ENCODE measurements at places on chromosomes 7 and 10.

DNA sequence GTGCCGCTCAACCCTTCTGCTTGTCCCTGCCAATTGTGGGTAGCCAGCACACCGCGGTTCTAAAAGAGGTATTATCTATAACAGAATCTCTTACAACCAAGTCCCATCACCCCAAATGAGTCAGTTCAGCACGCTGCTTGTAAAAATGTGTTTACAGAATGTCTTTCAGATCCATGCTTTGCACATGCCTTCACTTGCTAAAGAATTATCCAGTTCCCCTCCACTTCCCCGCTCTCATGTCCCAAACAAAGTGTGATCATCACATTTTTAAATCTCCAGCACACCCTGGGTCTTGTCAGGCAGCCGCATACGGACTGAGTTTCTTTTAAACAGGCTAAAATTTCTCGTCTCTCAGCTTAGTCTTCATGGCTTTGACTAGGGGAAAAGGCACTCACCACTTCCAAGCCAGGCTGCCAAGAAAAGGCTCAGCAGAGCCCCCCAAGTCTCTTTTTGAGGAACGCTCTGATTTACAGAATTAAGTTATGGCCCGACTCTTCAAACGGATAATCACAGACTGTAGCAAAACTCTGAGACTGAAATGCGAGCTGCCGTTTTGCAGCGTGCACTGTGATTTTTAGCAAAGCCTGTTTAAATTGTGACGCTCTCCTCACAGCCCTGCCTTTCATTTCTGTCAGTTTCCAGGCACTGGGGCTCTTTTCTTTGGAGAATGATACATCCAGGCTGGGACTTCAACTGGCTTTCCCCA is 29.8 kb upstream of the FGFR2 start:
- no peak for DNase-seq

DNA sequence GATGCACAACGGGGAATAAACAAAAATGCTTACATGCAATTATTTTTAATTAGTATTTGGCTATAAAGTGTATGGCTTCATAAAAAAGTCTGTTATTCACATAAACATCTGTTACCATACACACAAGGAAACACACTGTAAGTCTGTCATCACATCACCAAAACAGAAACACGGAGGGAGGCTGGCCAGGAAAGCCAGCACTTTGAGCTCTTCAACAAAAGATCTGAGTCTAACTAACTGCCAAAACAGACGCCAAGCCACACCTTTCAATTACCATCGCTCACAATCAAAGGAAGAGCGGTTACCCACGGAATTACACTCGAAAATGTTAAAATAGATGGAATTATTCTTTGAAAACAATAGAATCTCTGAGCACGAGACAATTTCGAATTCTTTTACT is 49.2 kb upstream of the MGMT start:
- DNase-seq, result no peak

DNA sequence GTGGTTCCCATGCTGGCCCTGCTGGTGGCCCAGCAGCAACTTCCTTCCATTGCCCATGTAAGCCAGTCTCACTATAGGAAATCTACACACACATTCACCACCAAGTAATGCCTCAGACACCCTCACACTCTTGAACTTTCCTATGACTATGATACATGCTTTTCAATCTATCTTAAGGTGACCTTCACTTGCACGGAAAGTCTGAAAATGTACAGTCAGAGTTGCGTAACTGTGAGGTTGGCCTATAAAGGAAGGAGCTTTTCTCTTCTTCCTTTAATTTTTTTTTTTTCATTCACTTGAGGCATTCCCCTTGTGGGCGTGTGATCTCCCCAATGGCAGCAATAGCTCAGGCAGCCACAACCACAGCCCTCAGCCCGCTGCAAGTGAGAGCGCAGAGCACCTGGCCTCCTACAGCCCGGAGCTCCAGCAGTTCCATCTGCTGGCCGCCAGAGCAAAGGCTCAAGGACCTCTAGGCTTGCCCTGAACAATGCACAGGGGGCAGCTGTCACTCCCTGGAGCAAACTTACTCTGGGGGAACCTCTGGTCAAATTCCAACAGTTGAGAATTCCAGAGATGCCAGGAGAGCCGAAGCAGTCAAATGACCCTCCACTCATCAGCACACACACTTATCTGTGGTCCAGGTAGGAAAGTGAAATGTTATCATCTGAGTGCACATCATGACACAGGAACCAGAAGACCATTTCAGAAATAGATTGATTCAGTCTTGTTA is 123.1 kb upstream of the ADO start:
- no peak for DNase-seq

GRCh38 chr7:22563032-22563501 is 63.1 kb upstream of the STEAP1B start:
- DNase-seq, result no peak

GRCh38 chr7:100396421-100396982 is 23.2 kb downstream of the PILRA start:
- no peak for DNase-seq

- DNase-seq, result no peak
Measured at GRCh38 chr10:37101261-37101660, 24.1 kb upstream of the ANKRD30A start.

DNA sequence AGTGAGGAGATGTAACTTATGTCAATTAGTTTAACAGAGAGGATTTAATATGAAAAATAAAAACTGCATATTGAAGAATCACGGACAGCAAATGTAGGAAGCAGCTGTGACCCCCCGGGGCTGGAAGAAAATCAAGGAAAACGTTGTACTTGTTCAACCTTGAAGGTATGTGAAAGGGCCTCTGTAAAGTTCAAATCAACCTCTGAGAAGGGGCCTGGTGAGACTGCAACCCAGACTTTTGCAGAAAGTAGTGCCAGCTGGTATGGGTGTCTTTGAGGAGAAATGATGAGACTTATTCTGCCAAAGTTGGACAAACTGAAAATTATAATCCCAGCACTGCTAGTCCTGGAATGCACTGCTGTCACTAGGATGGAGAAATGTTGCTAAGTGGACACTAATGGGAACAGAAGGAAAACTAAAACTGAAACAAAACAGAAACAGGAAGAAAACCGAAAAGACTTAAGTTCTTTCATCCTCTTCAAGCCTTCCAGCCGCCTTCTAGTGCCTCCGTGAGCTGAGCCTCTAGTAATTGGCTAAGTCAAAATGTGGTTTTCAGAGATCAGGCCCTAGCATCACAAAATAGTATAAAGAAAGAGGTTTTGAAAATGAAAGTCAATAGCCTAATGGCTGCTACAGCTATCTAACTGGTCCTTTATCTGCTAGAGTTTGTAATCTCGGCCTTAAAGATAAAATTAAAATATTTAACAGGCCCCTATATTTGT is 253.7 kb upstream of the SORCS1 start:
- DNase-seq, result no peak

DNA sequence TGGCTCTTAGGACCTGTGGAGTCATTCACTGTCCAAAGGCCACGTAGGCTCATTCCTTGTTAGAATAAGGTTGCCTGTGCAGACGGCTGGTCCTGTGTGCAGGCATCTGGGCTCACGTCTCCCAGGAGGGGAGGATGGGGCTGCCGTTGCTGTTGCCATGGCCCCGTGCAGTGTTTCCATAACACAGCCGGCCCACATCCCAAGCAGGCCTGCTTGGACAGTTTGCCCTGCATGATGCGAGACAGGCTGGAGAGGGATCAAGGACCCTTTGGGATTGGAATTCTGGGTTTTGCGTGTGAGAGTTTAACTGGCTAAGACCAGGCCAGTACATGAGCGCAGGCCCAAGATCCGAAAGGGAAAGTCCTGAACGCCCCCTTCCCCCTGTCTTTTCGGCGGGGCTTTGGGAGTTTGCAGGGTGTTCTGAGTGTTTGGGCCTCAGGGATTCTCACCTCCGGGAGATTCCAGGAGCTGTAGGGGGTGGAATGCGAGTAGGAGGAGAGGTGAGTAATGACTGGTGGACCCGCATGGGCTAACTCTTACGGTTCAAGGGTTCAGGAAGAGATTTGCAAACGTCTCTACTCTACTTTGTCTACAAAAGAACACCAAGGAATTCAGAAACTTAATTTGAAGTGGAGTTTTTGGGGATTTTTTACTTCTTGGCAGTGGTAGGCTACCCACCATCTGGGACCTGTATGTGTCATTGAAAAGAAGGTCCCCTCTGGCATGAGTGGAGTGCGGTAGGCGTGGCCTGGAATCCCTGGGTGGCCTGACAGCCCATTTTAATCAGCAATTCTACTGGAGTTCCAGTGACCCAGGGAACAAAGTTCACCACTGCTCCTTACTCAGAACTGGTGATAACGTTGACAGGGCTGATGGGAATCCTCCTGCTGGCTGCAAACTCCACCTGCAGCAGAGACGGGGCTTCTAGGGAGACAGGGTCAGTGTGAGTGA is 125.4 kb downstream of the ITIH5 start:
- no peak for DNase-seq

GRCh38 chr7:25877802-25878789 is 273.9 kb upstream of the NFE2L3 start:
- no peak for DNase-seq

DNA sequence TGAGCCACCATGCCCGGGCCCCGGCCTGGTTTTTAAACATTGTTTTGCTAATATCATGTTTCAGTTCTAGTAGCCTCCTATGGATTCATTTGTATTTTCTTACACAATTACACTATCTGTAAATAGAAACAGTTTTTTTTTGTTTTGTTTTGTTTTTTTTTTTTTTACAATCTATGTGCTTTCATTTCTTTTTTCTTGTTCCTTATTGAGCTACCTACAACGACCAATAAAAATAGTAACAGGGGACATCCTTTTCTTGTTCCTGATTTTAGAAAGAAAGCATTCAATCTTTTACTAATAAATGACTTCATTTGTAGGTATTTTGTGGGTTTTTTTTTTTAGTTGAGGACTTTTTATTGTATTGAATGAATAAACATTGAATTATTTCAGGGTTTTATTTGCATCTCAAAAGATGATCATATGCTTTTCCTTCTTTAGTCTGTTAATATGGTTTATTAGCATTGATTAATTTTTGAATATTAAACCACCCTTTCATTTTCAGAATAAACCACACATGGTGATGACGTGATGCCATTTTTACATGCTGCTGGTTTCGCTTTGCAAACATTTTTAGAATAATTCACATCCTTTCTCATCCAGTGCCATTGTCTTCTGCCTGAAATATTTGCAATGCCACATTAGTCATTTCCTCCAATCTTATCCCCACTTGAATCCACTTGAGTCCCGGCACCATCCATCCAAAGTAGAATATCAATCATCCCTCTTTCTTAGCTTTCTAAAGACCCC is 18.1 kb upstream of the AKR1E2 start:
- DNase-seq, result no peak

DNA sequence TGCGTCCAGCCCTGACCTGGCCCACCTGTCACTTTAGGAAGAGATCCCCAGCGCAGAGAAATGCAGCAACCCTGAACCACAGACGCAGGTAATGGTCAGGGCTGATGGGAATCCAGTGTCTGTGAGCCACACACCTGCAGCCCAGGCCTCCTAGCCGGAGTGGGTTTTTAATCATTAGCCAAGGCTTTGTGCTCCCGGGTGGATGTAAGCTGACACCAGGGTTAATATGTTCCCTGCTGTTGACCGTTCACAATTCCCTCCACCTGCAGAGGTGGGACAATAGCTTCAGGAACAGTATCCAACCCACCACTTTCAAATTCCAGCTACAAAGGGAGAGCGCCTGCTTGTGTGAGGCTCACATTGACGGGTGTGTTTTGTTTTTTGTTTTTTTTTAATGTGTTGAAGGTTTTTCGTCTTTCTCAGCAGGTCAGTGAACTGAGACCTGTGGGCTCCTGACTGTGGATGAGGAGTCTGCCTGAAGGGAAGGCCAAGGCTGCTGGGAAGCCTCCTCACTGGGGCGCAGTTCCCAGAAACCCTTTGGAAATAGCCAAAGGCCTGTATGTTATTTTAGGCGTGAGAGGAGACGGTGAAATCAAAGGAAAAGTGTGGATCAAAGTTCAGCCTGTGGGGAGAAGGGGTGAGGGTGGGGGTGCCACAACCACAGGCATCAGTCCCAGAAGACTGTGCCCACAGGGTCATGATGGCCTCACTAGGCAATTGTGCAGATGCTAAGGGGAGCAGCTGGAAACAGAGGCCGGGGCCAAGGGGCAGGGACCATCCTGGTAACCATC is 111.1 kb downstream of the TNS3 start:
- DNase-seq, result no peak
